ENCODE measurements at places on chromosomes 4 and X.

GRCh38 chrX:9153300-9153699 lies 119.4 kb upstream of the FAM9B start:
- DNase-seq, result no peak

GRCh38 chrX:150569155-150569477 lies 695 bp downstream of the MTM1 start:
- peak; percentile 39 for DNase-seq

- DNase-seq, result peak; percentile 24
Measured at GRCh38 chr4:140372751-140373327, 607 bp upstream of the SCOC start.

GRCh38 chr4:2695346-2696060 lies 60.6 kb downstream of the TNIP2 start:
- DNase-seq, result no peak

- DNase-seq, result no peak
Measured at GRCh38 chr4:67929426-67929825, 33.9 kb downstream of the TMPRSS11A start.

DNA sequence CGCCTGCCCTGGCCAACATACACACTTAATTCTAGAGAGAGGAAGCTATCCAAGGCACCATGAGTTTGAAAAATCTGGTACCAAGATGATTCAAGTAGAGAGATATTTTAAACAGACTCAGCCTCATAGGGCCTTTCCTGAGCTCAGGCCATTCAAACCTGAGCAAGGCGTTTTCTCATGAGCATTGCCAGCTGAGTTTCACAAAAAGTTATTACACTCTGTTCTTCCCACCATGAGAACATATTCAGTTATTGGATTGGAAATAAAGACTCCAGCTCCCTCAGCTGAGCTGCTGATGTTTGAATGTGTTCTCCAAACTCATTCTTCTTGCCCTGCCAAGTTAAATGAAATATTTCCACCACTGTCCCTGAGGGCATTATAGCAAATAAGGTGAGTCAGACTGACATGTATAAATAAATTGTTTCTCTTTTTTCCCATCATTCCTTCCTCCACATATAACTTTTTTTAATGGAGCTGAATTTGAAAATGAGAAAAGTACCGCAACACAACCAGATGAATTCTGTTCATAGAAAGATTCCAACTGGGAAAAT lies 429.6 kb downstream of the RAB28 start:
- DNase-seq, result no peak

DNA sequence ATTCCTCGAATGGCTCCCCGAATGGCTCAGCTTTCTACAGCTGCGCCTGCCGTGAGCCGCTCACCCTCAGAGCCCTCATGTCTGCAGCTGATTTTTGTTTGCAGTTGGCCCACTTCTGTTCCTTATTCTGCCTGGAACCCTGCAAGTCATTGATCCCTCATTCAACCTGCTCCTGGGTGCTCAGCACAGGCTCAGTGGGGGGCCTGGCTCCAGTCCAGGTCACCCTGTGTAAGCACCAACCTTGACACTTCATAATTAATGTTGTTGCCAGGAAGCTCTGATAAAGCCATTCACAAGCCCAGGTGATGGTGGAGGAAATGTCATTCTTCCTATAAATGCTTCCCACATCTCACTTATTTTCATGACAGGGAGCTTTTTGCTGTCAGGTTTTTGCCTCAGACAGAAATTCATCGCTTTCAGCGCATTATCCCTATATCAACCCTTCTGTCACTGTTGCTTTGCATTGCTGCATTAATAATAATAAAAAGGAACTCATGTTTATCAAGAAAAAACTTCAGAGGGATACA lies 85.7 kb downstream of the F11 start:
- DNase-seq, result no peak

DNA sequence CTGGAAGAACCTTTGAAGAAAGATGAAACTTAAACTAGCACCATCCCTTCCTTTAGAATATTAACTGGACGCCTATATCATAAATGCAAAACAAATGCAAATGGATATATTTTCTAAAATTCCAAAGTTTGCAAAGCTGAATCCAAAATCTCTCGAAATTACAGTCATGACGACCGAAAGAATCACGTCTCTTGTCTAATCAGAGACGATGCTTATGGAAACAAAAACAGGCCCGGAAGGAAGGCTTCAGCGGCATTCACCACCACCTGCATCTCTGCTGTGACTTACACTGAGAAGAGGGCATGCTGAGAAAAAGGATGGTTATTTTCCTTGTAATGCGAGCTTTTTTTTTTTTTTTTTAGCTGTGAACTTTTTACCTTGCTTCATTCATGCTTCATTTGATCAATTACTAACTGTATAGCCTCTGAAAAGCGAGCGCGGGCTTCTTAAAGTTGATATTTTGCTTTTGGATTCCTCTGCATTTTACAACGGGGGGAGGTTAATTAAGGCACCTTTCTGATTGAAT lies 209.3 kb downstream of the SOWAHB start:
- DNase-seq, result no peak

DNA sequence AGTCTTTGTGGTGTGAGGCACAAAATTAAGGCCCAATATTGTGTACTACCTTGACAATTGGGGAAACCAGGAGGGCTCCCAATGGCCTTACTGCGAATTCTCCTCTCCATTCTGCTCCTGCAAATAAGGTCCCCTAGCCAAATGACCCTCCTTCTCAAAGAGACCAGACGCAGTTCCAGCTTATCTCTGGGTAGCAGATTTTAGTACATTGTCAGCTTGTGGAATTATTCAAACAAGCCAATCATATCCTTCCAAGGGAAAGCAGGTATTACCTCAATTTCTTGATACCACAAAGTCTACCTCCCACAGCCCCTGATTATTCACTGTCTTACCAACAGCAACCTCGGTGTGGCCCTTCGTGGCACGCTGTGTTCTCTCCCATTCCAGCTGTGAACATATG lies 7.8 kb upstream of the ZBTB33 start:
- no peak for DNase-seq

DNA sequence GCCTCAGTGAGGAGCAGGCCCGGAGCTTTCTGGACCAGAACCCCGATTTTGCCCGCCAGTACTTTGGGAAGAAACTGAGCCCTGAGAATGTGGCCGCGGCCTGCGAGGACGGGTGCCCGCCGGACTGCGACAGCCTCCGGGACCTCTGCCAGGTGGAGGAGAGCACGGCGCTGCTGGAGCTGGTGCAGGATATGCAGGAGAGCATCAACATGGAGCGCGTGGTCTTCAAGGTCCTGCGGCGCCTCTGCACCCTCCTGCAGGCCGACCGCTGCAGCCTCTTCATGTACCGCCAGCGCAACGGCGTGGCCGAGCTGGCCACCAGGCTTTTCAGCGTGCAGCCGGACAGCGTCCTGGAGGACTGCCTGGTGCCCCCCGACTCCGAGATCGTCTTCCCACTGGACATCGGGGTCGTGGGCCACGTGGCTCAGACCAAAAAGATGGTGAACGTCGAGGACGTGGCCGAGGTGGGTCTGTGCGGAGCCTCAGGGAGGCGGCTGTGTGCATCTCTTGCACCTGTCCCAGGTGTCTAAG lies 323 bp downstream of the PDE6B start:
- no peak for DNase-seq

- no peak for DNase-seq
Measured at GRCh38 chrX:19931146-19931545, 43.7 kb upstream of the SH3KBP1 start.

DNA sequence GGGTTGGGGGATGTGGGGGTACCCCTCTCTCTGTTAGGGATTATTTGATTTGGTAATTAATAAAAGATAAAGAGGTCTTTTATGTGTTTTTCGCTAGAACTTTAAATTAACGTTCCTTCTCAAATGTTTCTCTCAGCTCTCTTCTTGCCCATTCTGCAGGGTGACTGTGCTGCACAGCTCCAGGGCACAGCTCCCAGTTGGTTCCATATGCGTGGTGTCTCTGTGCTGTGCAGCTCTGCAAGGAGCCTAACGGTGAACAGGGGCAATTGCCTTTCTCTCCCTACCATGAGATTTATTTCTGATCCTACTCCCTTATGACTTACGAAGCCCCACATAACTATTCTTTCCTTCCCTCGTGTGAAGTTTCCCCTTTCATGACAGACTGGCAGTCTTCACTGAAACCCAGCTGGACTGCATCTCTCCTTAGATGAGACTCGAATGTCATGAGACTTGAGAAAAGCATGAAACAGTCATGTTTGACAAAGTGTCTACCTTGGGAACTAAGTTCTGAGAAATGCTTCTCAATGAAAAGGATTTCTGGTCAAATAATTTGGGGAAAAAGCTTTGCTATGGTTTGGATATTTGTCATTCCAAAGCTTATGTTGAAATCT lies 50.2 kb upstream of the SPRY1 start:
- no peak for DNase-seq

- DNase-seq, result no peak
Measured at GRCh38 chr4:38891051-38891983, 23.7 kb downstream of the FAM114A1 start.

GRCh38 chr4:45442466-45442865 lies 681.4 kb downstream of the GABRG1 start:
- no peak for DNase-seq

- DNase-seq, result no peak
Measured at GRCh38 chr4:93788712-93789111, 39.8 kb upstream of the ATOH1 start.

DNA sequence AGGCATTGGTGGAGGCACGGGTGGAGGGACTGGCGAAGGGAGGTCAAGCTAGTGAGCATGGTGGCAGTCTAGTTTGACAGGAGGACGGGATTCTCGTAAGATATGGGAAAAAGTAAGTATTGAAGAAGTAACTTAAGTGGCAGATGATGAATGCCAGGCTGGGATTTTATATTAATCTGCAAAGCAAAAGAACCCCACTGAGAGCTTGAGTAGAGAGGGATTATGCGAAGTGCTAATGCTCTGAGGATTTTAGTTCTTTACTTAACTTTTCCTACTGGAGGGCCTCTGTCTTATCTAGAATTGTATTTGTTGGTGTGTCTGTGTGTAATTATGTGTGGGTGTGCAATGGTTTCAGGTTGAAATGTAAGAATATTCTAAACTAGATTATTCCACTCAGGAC lies 327.9 kb downstream of the FAT4 start:
- DNase-seq, result no peak

GRCh38 chr4:40525752-40526598 lies 103.7 kb downstream of the RBM47 start:
- no peak for DNase-seq

DNA sequence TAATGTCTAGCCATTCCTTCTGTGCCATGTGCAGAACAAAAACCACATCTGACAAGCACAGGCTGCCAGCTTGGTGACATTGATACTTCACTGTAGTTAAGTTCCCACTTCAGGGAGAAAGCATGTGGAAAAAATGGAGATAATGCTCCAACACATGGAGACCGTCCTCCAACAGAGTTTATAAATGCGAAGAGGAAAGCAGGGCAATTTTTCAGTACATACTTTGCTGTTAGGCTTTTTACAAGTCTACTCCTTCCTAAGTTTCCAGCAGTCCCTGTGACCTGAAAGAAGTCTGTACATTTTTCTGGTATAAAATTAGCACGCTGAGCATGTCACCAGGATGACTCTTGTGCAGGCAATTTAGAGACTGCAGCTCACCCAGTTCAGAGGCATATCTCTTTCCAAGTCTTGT lies 766.9 kb upstream of the IGFBP7 start:
- DNase-seq, result no peak

GRCh38 chr4:143700416-143701352 lies at the start of gene FREM3:
TSS of gene FREM3 (minus strand) at chr4:143700675. CDS start at chr4:143700675, 0 bp downstream.
- DNase-seq, result no peak

- DNase-seq, result peak; percentile 68
Measured at GRCh38 chr4:169612871-169613859, 782 bp upstream of the NEK1 start.

DNA sequence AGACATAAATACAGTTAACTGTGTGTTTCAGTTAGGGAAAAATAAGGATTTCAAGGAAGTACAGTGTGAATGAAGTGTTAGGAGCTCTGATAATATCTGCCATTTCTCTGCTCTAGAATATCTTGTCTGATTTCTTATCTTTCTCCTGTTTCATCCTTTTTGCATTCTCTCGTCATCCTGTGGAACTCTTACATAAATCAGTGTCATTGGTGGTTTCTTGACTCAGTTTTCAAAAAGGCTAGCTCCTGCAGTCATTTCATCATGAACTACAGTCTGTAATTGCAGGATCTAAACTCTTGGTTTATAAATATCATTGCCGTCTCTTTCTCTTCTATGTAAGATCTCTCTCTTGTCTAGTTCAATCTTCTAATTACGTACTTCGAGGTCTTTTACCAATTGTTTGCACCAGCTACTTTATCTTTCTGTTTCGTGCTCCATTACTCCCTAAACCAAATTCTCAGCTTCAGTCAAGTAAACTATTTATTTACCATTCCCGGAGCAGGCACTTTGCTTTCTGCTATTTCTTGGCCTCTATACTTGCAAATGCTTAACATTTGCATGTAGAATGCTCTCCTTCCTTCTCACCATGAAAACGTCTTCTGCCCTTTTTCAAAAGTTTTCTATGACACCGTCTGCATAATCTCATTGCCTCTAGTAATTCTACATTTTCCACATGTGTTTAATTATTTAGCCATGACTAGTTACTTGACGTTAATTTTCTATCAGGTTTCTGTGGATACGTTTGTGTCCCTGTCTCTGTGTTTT lies 294.0 kb downstream of the TENM3 start:
- no peak for DNase-seq

DNA sequence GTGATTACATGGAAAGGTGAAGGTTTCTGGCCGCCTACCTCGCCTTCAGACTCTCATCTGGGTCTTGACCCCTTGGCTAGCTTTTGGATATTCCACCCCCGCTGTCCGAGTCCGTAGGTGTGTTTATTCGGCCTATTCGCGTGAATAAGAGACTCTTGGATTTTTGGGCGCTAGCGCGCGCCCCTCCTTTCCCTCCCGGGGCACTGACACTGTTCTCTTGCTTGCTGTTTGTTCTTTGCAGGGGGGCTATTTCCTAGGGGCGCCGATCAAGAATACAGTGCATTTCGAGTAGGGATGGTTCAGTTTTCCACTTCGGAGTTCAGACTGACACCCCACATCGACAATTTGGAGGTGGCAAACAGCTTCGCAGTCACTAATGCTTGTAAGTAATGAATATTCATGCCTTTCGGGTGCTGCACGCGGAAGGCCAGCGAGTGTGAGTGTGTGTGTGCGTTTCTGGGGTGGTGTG lies 932 bp downstream of the GRIA2 start:
- no peak for DNase-seq

- DNase-seq, result no peak
Measured at GRCh38 chr4:176400816-176401461, 81.2 kb downstream of the SPCS3 start.

DNA sequence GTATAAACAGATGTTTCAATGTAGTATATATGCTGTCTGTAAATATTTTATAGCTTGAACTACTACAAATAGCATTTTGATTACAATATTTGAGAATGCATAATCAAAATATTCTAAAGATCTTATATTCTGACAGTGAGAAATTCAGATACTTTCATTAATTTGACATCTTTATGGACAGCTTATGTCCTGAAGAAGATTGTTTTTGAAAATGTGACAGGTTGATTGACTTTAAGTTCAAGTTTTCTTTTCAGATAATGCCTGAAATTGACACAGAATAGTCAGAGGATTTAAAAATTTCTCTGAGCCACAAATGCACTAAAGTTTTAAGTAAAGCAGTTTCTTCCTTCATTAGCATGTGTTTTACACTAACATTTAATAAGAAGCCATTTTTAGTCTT lies 799.8 kb downstream of the CCSER1 start:
- DNase-seq, result no peak

GRCh38 chr4:88791274-88791673 lies 93.6 kb upstream of the NAP1L5 start:
- no peak for DNase-seq

GRCh38 chr4:12471193-12471592 lies 1012.9 kb downstream of the RAB28 start:
- DNase-seq, result no peak

- no peak for DNase-seq
Measured at GRCh38 chrX:7065473-7065872, 82.0 kb upstream of the STS start.
